ENCODE measurements at places on chromosomes 7 and 10.
A peak's percentile ranks its signal among the peaks of the same experiment; 100 is the strongest.

DNA sequence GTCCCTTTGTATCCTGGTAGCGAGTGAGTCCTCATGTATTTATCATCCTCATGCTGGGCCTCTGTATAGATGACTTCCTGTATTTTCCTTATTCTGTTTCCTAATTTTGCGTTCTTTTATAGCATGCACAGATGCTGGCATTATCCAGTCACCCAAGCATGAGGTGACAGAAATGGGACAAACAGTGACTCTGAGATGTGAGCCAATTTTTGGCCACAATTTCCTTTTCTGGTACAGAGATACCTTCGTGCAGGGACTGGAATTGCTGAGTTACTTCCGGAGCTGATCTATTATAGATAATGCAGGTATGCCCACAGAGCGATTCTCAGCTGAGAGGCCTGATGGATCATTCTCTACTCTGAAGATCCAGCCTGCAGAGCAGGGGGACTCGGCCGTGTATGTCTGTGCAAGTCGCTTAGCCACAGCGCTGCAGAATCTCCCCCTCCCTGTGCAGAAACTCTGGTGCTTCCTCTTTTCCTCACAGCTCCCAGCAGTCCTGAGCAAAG, 183.1 kb upstream of the PRSS58 start:
- no peak for DNase-seq
- no peak overlapping the region for H3K27ac ChIP-seq
- H3K4me3 ChIP-seq: no peak overlapping the region
- H3K36me3 ChIP-seq: no peaks in the 10 kb centered on the region
- no peaks in the 10 kb centered on the region for H3K27me3 ChIP-seq

DNA sequence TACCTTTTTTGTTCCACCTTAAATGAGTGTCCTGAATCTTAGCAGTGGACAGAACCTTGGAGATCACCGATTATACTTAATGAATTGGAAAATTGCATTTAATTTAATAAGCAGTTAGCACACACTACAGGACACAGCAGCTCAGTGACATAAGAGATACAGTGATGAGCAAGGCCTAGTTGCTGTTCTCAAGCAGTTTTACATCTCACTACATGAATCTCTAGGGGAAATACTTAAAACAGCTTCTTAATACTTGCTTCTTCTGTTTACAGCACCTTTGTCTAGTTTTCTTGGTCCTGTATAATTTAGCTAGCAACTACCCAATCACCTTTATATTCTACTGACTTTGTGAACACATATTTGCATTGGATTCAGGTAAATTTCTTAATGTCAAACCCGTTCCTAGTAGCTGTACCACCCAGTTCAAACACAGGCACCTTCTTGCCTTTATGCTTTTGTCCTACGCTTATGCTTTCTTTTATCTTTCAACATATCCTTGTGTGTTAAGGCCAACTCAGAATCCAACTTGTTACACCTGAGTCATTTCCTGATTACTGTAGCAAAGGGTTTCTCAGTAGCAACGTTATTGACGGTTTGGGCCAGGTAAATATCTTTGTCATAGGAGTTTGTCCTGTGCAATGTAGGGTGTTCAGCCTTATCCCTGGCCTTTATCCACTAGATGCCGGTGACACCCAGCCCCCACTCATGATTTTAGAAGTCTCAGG, 1.8 kb downstream of the STAM start:
- peak overlapping the region; percentile 7 for H3K27ac ChIP-seq
- no peaks in the 10 kb centered on the region for H3K27me3 ChIP-seq
- no peaks in the 10 kb centered on the region for H3K36me3 ChIP-seq
- peak overlapping the region; percentile 58 for H3K4me3 ChIP-seq
- no peak for DNase-seq
- peaks cover 83% of the 10 kb centered on the region for H3K4me1 ChIP-seq

DNA sequence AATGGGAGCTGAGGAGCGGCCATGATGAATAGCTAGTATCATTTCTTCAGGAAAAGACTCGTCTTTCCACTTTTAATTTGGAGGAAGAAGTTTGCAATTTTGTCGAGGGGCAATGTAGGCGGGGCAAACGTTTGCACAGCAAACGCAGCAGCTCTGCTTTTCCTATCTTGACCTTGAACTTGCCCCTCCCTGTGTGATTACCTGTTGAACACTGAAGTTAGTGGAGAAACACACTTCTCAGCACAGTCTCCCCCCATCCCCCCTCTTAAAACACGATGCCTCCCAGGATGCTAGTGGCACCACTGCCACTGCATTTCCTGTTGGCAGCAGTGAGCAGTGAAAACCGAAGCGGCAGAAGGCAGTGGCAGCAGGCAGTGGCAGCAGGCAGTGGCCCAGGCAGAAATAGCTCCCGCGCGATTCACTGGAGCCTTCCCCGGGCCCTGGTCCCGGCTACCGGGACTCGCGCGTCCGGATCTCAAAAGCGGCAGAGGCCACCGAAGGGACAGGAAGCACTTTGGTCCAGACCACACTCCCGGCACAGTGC, at the start of gene EPDR1:
TSS of gene EPDR1 (plus strand) at position 336 of the 544 bp plus-strand sequence. CDS start 300 bp downstream, outside the sequence.
- peaks cover 10% of the 10 kb centered on the region for H3K4me1 ChIP-seq
- H3K27ac ChIP-seq: no peak within 1 kb of the TSS
- H3K4me3 ChIP-seq: peak within 1 kb of the TSS; percentile 79

GRCh38 chr7:151661587-151661986, 141.9 kb upstream of the RHEB start:
- DNase-seq: no peak
- no peak overlapping the region for H3K27ac ChIP-seq

DNA sequence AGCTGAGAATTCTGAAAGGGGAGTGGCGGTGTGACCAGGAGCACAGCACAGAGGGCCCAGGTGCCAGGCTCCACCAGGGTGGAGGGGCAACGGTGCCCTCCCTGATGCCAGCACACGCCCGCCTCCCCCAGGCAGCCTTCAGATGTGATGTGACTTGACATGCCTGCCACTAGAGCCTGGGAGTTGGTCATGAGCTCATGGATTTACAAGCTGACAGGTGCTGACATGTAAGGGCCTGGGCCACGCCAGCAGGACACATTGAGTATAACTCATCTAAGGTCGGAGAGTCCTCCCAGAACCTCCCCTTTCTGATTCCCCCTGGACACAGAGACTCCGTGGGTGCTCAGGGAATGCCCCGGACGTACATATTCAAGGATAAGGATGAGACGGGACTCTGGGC, 74.2 kb downstream of the LSM5 start:
- DNase-seq: no peak
- peaks cover 8% of the 10 kb centered on the region for H3K27me3 ChIP-seq
- no peak overlapping the region for H3K27ac ChIP-seq

GRCh38 chr7:1715671-1716074, 45.6 kb downstream of the ELFN1 start:
- H3K27ac ChIP-seq: no peak overlapping the region
- H3K27me3 ChIP-seq: no peaks in the 10 kb centered on the region
- no peaks in the 10 kb centered on the region for H3K4me1 ChIP-seq
- H3K36me3 ChIP-seq: no peaks in the 10 kb centered on the region
- DNase-seq: no peak

DNA sequence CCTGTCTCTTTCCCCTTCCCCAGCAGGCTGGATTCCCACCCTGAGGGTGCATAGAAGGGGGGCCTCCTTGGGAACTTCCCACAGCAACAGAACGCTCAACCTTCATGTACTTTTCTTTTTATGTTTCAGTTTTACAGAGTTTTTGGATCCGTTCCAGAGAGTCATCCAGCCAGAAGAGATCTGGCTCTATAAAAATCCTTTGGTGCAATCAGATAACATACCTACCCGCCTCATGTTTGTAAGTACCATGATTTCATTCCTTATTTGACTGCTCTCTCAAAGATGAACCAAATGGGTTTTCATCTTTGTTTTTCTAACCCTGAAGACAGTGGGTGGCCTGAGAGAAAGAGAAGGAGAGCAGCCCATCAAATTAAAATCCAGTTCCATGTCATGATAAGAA, 46.7 kb downstream of the PLPP4 start:
- H3K4me3 ChIP-seq: no peak overlapping the region
- no peaks in the 10 kb centered on the region for H3K36me3 ChIP-seq
- no peak overlapping the region for H3K27ac ChIP-seq
- no peak for DNase-seq

DNA sequence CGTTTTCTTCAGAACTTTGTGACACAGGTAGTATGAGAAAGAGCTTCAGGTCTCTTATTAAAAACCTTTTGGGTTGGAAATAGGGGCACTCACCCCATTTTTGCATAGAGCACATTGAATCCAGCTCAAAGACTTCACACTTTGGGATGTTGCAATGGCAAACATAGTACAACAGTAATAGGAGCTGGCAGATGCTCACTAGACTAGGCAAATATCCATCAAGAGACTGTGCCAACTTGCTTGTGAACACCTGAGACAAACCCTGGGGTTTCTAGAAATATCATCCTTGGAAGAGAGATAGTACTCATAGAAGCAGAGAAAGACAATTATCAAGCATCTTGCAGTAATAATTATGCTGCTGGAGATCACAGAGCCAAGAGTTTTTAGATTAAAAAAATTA, 280.0 kb downstream of the CACNA2D1 start:
- H3K36me3 ChIP-seq: no peaks in the 10 kb centered on the region
- DNase-seq: no peak
- H3K4me3 ChIP-seq: no peak overlapping the region
- no peak overlapping the region for H3K27ac ChIP-seq
- H3K4me1 ChIP-seq: no peaks in the 10 kb centered on the region

DNA sequence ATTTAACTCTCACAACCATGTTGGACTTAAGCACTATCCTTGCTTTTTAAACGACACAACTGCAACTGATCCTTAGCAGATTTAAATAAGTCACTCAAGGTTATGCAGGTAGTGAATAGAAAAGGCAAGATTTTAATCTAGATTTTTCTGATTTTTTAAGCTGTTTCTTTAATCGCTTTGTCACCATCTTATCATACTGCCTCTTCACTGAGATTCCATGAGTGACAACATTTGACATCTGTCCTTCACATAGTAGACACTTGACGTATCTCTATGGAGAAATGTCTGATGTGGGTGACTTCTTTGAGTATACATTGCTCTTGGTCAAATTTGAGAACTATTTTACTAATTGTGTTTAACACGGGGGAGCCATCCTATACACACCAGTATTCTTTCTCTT, 839.7 kb downstream of the GATA3 start:
- H3K4me1 ChIP-seq: peaks cover 18% of the 10 kb centered on the region
- no peak overlapping the region for H3K4me3 ChIP-seq
- DNase-seq: no peak
- no peak overlapping the region for H3K27ac ChIP-seq

- no peaks in the 10 kb centered on the region for H3K27me3 ChIP-seq
- no peaks in the 10 kb centered on the region for H3K36me3 ChIP-seq
- H3K4me1 ChIP-seq: no peaks in the 10 kb centered on the region
Measured at GRCh38 chr7:14902589-14903067, at the start of gene DGKB. Gene DGKB (minus strand): TSS chr7:14902751.

DNA sequence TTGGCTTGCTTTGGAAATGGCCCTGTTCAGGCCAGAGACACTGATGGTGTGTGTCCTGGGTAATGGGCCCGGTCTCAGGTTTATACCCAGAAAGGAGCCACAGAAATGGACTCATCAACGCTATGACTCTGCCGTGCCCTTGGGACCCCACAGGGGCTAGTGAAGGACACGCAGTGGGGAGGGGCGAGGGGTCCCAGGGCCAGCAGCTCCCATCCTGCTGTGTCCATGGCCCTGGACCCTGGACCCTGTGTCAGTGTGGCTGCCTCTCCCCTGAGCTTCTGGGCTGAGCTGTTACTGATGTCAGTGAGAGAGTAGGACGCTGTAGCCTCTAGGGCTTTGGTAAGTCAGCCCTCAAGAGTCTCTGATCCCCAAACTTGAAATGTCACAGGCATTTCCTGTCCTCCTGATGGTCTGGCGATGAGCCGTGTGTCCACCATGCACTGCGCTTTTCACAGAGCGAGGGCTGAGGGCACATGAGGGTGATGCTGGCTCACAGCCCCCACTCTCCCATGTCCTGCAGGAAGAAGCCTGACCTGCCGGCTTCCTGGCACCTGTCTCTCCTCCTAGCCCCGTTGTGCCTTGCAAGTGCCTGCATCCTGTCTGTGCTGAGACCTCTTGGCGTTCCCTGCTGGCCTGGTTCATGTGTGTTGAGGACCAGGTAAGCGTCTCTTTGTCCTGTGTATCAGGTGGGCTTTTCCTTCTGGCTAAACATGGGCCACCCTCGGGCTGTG, 4.4 kb downstream of the ZNF316 start:
- H3K36me3 ChIP-seq: no peaks in the 10 kb centered on the region
- H3K4me1 ChIP-seq: peaks cover 34% of the 10 kb centered on the region
- no peak overlapping the region for H3K4me3 ChIP-seq
- no peak for DNase-seq

DNA sequence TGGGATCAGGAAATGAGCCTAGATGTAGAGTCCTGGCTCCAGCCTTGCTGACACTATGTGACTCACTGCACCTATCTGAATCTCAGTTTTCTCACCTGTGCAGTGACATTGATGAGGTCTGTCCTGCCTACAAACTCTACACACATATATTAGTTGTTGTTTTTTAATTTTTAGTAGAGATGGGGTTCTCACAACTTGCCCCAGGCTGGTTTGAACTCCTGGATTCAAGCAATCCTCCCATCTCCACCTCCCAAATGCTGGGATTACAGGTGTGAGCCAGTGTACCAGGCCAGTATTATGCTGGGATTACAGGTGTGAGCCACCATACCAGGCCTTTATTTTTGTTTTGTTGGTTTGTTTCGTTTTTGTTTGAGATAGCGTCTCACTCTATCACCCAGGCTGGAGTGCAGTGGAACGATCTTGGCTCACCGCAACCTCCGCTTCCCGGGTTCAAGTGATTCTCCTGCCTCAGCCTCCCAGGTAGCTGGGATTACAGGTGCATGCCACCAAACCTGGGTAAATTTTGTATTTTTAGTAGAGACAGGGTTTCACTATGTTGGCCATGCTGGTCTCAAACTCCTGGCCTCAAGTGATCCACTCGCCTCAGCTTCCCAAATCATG, 11.8 kb upstream of the DDIT4 start:
- no peak for DNase-seq
- peaks cover 72% of the 10 kb centered on the region for H3K4me1 ChIP-seq
- H3K27me3 ChIP-seq: no peaks in the 10 kb centered on the region

DNA sequence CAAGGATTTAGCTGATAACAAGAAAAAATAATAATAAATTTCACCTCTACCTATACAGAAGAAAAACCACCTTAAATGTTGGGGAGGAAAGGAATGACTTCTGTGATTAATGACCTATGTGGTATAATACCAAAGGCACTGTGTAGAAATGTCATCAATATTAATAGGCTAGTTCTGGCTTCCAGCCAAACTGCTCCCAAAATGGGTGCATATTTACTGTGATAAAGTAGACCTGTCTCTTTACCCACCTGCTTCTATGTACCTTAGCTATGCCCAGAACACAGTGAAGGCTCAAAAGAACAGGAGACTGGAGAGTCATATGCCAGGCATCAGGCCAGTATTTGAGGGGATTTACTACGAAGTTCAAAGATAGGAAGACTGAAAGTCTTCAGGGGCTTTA, 76.0 kb downstream of the ATE1 start:
- peaks cover 5% of the 10 kb centered on the region for H3K4me1 ChIP-seq
- no peaks in the 10 kb centered on the region for H3K27me3 ChIP-seq
- peaks cover 65% of the 10 kb centered on the region for H3K36me3 ChIP-seq
- DNase-seq: no peak

- H3K4me3 ChIP-seq: no peak overlapping the region
- H3K4me1 ChIP-seq: peaks cover 36% of the 10 kb centered on the region
- no peak overlapping the region for H3K27ac ChIP-seq
- H3K36me3 ChIP-seq: no peaks in the 10 kb centered on the region
- no peak for DNase-seq
- H3K27me3 ChIP-seq: no peaks in the 10 kb centered on the region
Measured at GRCh38 chr7:157299613-157300368, 37.0 kb upstream of the DNAJB6 start.

- no peak overlapping the region for H3K4me3 ChIP-seq
- H3K27me3 ChIP-seq: peaks cover 37% of the 10 kb centered on the region
- no peak overlapping the region for H3K27ac ChIP-seq
- no peak for DNase-seq
Measured at GRCh38 chr7:22826593-22826992, 3.9 kb upstream of the TOMM7 start.

Measured in naive thymus-derived CD8-positive, alpha-beta T cell (primary cell).